ENCODE measurements at places on chromosomes 1 and 21. TPM values are rescaled to one million over a fixed set of nuclear protein-coding genes. Genes with fewer than 3 reads are reported as not detected.

- DNase-seq: peak; percentile 30
- no peak overlapping the region for H3K4me3 ChIP-seq
- H3K27me3 ChIP-seq: no peaks in the 10 kb centered on the region
- peaks cover 8% of the 10 kb centered on the region for H3K4me1 ChIP-seq
Measured at GRCh38 chr1:172375211-172375631, 45.3 kb upstream of the C1orf105 start.

DNA sequence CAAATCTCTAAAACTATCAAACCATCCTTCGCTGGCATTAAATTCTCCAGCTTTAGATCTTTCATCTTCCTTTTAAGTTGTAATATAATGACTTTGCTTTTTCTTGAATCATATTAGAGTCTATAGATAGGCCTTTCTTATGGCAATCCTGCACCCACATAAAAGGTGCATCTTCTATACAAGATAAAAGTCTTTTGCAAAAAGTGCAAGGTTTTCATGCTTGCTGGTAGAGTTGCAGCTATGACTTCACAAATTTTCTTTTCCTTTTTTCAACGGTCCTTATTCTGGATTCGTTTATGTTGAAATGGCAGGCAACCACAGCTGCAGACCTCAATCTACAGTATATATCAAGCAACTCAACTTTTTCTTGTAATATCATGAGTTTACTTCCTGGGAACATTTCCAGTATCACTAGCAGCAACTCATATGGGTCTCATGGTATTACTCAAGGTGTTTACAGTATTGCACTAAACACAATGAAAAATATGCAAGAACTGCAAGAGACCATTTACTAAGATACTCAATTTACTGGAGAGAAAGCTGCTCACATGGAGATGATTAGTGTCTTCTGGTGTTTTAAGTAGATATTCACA lies 22.1 kb downstream of the OMA1 start:
- H3K4me3 ChIP-seq: no peak overlapping the region
- no peaks in the 10 kb centered on the region for H3K4me1 ChIP-seq
- no peaks in the 10 kb centered on the region for H3K36me3 ChIP-seq
- no peaks in the 10 kb centered on the region for H3K27me3 ChIP-seq

The CCDC27 gene
- 0.45 TPM for total RNA-seq

DNA sequence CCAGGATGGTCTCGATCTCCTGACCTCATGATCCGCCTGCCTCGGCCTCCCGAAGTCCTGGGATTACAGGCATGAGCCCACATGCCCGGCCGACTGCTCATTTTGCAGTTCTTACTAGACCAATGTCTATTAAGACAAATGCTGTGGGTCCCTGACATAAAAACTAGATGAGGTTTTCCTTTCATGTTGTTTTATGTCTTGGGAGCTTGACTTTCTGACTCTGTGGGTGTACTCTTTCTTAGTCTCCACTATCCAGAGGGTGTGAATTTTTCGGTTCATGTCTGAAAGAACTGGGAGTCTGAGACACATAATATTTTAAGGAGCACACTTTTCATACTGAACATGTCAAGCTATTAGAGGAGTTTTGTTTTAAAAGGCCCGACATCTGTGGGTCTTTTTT lies 744.9 kb upstream of the B3GALT2 start:
- no peak overlapping the region for H3K27ac ChIP-seq
- H3K36me3 ChIP-seq: peaks cover 9% of the 10 kb centered on the region
- no peak for DNase-seq
- no peaks in the 10 kb centered on the region for H3K27me3 ChIP-seq

The ITLN1 gene
- total RNA-seq: not detected

GRCh38 chr1:182960046-182960445 lies 7.1 kb upstream of the SHCBP1L start:
- no peak for DNase-seq
- H3K27ac ChIP-seq: no peak overlapping the region
- no peaks in the 10 kb centered on the region for H3K36me3 ChIP-seq
- H3K4me3 ChIP-seq: no peak overlapping the region
- no peaks in the 10 kb centered on the region for H3K27me3 ChIP-seq
- H3K4me1 ChIP-seq: peaks cover 4% of the 10 kb centered on the region

DNA sequence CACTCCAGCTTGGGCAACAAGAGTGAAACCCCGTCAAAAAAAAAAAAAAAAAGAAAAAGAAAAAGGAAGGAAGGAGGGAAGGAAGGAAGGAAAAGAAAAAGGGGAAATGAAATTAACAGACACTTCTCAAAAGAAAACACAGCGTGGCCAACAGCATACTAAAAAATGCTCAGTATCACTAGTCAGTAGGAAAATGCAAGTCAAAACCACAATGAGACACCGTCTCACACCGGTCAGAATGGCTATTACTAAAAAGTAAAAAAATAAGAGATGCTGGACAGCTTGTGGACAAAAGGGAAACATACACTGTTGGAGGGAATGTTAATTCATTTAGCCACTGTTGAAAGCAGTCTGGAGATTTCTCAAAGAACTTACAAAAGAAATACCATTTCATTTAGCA lies 369.5 kb upstream of the BRINP3 start:
- no peak overlapping the region for H3K4me3 ChIP-seq
- H3K27me3 ChIP-seq: no peaks in the 10 kb centered on the region
- no peak overlapping the region for H3K27ac ChIP-seq

DNA sequence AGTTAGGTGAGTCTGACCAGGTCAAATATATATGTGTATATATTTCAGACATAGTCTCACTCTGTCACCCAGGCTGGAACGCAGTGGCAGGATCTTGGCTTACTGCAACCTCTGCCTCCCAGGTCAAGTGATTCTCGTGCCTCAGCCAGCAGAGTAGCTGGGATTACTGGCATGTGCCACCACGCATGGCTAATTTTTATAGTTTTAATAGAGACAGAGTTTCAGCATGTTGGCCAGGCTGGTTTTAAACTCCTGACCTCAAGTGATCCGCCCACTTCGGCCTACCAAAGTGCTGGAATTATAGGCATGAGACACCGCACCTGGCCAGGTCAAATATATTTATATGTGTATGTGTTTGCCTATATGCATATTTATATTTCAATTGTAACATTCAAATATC lies 581.5 kb upstream of the B3GALT2 start:
- H3K4me1 ChIP-seq: no peaks in the 10 kb centered on the region
- H3K27me3 ChIP-seq: no peaks in the 10 kb centered on the region
- no peaks in the 10 kb centered on the region for H3K36me3 ChIP-seq
- DNase-seq: no peak
- no peak overlapping the region for H3K4me3 ChIP-seq

The DISP3 gene
- total RNA-seq: 11.1 TPM

DNA sequence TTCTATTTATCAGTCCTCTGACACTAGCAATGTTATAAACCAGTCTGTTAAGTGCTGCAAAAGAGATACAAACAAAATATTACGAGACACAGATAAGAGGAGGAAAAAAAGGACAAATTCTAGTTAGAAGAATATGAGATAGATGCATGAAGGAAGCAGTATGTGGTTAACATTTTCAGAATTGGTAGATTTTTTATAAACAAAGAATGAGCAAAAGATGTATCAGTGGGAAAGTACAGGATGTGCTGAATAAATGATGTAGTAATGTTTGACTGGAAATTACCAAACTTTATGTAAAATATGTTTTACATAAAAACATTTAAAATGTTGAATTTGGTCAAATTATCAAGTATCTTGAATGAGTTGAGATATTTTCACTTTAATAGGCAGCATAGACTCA lies 574.2 kb downstream of the NUF2 start:
- no peaks in the 10 kb centered on the region for H3K36me3 ChIP-seq
- H3K27ac ChIP-seq: no peak overlapping the region
- no peak overlapping the region for H3K4me3 ChIP-seq

- peak overlapping the region; percentile 98 for H3K4me3 ChIP-seq
- H3K27me3 ChIP-seq: no peaks in the 10 kb centered on the region
- DNase-seq: no peak
- peaks cover 30% of the 10 kb centered on the region for H3K4me1 ChIP-seq
- H3K36me3 ChIP-seq: no peaks in the 10 kb centered on the region
Measured at GRCh38 chr1:44353604-44354003, 1.5 kb downstream of the ERI3 start.

DNA sequence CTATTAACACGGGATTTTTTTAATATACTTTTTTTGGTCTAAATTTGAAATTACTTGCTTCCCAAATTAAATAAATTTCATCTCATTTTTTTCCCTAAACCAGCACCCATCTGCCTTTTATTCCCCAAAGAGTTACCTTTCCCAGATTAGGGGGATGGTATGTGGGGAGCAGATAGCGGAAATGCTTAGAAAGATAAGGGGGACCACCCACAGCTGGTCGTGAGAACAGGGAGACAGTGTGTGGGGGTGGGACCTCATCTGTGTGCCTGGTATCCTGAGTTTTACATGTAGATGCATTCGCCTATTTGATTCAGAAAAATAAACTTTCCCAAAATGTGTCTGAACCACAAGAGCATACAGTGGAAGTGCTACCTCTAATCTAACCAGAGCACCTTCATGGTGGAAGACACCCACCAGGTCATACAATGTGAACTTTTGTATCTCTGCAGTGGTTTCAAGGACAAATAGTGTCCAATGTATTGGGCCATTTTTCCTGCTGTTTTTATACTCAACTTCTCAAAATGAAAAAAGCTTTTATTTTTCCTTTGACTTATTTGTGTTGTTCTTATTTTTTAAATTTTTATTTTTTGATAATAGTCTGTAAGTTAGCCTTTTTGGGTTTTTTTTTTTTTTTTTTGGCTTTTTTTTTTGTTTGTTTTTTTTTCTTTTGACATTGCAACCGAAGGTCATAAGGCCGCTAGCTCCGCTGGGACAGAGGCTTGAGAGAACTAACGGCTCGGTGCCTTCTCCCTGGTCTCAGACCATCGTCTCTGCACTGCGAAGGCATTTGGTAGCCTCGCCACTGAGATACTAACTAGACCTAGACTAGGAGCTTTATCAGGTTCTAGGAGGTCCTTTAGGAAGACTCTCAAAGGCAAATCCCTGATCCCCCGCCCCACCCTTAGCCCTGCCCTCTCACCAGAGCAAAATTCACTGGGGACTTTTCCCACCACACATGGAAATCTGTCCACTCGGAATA lies 263.2 kb downstream of the TM2D1 start:
- H3K27me3 ChIP-seq: peaks cover 4% of the 10 kb centered on the region
- DNase-seq: peak; percentile 40
- H3K4me3 ChIP-seq: peak overlapping the region; percentile 34
- no peak overlapping the region for H3K27ac ChIP-seq

The TPR gene
- 108 TPM for total RNA-seq
